Esophagus muscularis mucosa (tissue), 4 donors: ENCODE measurements at places on chromosomes 2 and 18.

- peak; percentile 89 for DNase-seq
These were observed 144.0 kb upstream of the GPC1 start for GRCh38 chr2:240291337-240292034.

DNA sequence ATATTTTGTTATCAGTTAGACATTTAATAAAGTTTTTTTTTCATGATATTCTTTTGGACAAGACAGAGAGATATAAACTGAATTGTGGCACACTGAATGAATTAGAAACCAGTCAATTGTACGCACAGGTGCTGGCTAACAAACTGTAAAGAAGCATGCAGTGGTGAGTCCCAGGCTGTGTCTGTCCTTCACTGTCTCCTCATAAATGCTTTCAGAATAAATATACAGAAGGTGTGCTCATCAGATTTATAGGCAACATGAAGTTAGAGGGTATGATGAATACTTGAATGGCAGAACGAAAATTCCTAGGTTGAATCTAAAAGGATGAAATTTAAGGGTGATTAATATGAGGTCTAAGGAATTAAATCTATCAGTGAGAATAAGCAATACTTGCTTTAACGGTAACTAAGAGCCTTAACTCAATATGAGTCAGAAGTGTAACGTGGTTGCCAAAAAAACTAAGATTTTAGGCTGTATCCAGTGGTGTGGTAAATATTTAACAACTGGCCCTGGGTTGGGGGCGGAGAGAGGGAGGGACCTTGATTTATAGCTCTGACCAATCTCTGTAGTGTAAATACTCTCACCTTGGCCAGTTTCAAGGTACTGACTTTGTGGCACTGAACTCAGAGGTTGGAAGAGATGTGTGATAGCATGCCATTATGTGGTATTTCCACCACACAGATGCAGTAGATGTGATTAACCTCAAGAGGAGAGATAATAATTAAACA is 41.9 kb upstream of the AAK1 start:
- DNase-seq: no peak

DNA sequence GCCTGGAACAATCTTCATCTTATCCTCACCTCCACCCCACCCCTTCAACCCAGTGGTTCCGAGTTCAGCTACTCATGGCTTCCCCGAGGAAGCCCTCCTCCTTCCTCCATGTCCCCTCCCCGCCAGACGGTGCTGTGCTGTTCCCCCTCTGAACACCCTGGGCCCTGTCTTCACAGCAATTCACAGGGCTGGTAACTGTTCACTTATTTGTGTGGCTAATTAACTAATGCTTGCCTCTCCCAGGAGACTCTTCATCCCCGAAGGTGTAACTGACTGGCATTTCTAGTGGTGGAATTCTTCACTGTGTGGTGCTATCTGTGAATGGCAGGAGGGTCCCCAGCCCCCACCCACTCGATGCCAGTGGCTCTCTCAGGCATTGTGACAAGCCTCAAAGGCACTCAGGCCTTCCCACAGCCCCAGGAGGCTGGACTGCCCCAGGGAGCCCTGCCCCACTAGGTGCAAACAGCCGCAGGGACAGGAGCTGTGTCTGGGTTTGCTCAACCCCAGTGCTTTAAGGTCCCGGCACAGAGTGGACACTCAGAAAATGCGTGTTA is 133.7 kb upstream of the ID2 start:
- no peak for DNase-seq

DNA sequence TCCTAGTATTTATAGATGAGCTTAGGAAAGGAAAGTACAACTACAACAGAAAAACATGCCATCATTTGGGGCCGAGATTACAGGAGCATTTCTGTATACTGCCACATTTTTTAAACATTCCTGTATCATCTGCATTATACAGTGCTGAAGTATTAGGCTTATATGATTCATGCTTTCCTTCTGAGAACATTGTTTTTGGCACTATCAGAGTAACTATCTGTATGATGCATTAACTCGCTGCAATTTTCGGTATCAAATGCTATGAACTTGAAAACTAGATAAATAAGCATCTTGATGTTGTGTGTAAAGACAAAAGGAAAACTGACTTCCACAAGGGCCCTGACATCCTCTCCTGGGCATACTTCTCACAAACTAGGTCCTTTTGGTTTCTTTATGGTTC is 102.0 kb downstream of the RIT2 start:
- no peak for DNase-seq

- no peak for DNase-seq
These were observed 304.1 kb downstream of the TNS1 start for GRCh38 chr2:217698691-217699090.

DNA sequence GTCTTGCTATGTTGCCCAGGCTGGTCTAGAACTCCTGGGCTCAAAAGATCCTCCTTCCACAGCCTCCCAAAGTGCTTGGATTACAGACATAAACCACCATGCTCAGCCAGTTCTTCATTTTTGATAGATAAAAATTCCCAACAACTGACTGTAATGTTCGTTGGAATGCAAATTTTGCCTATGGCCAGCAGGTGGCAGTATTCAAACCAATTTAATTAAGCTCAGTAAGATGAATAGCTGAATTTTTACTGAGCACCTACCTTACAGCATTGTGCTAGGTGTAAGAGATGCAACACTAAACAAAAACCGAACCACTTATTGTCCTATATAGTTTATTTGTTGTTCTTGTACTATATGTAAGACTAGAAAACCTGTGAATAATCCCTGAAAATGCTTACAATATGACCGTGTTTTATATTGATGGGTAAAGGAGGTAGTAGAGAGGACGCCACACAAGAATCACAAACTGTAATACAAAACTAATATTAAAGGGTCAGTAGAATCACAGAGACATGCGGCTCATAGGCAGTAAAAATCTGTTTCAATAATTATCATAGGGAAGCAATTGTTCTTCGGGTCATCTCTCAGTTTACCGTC is 8.2 kb upstream of the TMEM182 start:
- DNase-seq: no peak

GRCh38 chr2:148616662-148617061 is 27.9 kb upstream of the EPC2 start:
- DNase-seq: no peak

DNA sequence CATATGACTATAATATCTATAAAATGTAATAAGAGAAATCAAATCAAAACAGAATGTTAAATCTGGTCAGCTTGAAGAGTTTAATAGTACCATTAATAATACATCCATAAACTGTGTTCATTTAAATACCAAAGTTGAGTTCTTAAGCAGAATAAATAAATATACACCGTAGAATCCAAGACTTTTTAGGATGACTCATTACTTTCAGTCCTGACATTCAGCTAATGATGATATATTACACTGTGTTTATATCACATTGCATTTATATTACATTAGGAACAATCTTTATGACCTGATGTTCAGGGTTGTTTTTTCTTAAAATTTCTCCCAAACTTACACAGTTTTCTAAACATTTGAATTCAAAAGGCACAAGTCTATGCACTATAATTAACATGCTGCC is 331.3 kb downstream of the SS18 start:
- DNase-seq: no peak

DNA sequence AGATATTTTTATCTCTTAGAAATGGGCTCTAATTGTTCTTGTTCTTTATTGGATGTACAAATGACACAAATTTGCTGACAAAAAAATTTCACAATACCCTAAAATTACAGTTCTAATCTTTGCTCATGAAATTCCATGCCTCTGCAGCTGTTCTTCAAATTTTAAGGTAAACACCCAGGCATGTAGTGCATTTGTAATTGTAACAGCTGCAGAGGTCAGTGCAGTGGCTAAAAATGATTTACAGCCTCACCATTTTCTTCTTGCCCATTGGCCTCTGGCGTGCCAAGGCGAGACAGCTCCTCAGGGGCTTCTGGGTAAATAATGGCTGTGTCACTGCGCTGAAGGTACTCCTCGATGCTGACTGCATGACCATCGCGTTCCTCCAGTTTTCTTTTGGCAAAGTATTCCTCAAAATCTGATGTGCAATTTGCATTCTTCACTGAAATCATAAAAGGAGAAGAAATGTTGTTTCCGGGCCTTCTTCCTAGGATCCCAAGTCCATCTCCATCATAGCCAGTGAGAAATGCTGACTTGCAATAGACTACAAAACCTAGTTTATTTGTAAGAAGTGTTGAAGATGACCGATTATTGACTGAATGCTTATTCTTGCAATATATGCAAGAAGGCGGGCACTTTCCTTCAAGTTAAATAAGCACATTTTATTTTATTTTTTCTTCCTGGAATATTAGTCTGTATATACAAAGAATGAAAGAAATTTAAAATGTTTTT is 115.2 kb downstream of the ZEB2 start:
- DNase-seq: no peak

GRCh38 chr2:219947575-219947974 is 320.1 kb downstream of the SLC4A3 start:
- DNase-seq: no peak

DNA sequence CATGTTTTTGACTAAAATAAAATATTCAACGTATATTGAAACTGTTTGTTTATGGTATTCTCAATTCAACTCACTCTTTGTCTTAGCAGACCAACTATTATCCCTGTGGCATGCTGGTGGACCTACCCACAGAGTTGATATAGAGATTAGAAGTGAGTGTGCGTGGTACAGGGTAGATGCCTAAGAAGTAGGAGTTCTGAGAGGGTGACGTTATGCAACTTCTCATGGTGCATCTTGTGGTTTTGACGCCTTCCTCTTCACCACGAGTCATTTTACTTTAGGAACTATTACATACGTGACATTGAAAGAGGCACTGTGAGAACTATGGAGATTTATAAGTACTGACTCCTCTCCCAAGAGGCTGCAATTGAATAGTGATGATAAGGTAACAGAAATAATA is 26.6 kb upstream of the NAPG start:
- no peak for DNase-seq

DNA sequence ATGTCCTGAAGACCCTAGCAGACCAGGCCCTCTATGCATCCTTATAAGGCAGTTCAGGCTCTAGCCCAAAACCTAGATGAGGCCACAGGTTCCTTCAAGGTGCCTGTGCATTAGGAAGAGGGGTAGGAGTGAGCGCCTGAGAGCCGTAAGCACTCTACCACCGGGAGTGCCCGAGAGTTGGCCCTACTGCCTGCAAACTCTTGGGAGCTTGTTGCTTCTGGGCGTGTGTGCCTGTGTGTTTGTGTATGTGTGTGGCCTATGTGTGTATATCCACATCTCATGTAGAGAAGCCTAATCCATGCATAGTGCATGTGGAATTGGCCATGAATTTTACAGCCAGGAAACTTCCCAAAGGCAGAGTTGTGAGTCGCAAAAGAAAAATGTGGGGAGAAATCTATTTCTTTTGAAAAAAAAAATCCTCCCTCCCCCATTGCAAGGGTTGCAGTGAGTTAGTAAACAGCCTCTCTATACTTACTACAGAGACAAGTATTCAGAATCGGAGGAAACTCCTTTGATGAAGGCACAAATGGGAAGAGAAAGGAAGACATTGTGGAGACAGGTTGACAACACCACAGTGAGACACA is 96.8 kb downstream of the ADD2 start:
- DNase-seq: no peak

- DNase-seq: no peak
These were observed 62.5 kb upstream of the RAB27B start for GRCh38 chr18:54765636-54766375.

DNA sequence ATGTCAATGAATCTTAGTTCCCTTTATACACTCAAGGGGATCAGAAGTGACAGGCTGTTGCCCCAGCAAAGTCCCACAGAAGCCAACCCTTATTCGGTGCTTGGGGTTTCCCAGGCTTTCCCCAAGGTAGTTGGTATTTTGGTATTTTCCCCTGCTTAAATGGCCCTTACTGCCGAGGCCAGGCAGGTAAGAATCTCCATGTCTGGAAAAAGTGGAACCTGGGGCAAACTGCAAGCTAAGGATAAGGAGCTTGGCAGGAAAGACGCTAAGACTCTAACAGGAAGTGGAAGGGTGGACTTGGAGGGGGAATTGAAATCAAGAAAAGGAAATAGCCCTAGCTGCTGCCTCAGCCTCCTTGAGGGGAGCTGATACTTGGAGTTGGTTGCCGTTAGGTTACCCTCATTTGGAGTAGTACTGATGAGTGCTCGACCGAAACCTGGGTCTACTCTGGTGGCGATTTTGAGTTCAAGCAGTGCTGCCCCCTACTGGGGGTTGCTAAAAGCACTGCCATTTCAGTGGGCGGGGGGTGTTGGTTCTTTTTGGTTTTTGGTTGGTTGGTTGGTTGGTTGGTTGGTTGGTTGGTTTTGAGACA is 3.3 kb upstream of the GPBAR1 start:
- DNase-seq: no peak

- no peak for DNase-seq
These were observed 272.7 kb upstream of the DOK6 start for GRCh38 chr18:69127873-69128500.

GRCh38 chr2:64853306-64853705 is 135.9 kb upstream of the SLC1A4 start:
- no peak for DNase-seq

DNA sequence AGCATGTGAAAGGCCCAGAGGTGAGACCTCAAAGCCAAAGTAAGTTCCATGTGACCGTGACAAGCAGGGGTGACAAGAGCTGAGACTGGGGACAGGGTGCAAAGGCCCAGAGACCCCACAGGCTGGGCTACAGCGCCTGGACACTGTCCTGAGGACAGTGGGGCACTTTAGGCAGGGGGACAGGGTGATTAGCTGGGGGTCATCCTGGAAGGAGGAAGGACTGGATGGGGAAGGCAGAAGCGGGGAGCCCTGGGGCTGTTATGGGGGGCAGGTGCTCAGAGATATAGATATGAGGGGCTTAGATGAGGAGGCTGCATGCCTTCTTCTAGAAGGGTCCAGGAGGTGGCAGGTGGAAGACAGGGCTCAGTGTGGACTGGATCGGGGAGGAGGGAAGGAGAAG is 31.5 kb downstream of the KIF1A start:
- no peak for DNase-seq

DNA sequence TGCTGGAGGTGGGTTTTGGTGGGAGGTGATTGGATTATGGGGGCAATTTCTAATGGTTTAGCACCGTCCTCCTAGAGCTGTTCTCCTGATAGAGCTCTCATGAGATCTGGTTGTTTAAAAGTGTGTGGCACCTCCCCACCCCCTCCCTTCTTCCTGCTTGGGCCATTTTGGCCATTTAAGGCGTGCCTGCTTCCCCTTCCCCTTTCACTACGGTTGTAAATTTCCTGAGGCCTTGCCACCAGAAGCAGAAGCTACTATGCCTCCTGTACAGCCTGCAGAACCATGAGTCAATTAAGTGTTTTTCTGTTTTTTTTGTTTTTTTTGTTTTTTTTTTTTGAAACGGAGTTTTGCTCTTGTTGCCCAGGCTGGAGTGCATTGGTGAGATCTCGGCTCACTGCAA is 335.7 kb upstream of the HS6ST1 start:
- no peak for DNase-seq

GRCh38 chr2:53881360-53881759 is 21.6 kb upstream of the GPR75 start:
- no peak for DNase-seq

DNA sequence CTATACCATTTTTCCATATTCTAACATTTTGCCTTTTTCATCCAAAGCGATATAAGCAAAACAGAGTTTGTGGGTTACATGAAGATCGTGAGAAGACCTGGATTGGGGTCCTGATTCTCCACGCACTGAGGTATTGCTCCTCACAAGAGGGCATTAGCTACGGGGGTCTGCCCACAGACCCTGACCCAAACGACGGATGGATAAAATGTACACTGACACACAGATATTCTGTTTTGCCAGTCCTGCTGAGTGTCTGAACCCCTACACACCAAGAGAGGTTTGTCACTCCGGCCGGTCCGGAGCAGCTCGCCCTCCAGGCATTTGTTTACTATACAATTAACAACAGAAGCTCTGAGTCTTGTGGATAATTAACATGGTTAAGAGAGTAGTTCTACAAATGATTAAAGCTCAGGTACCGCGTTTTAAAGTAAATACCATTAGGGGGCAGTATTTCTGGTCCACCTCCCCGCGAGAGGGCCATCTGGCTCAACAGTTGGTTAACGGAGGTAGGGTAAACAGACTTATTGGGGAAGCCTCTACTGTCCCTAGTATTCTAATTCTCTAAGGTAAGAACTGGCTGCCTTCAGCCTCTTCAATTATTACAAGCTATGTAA is 28.4 kb downstream of the SCYGR8 start:
- DNase-seq: no peak
